ENCODE measurements at places on chromosomes 5 and 9.

- no peak for DNase-seq
These were observed 5.5 kb downstream of the DNAJB5 start for GRCh38 chr9:34994900-34995669.

GRCh38 chr5:76445063-76445462 lies 42.0 kb downstream of the IQGAP2 start:
- no peak for DNase-seq

DNA sequence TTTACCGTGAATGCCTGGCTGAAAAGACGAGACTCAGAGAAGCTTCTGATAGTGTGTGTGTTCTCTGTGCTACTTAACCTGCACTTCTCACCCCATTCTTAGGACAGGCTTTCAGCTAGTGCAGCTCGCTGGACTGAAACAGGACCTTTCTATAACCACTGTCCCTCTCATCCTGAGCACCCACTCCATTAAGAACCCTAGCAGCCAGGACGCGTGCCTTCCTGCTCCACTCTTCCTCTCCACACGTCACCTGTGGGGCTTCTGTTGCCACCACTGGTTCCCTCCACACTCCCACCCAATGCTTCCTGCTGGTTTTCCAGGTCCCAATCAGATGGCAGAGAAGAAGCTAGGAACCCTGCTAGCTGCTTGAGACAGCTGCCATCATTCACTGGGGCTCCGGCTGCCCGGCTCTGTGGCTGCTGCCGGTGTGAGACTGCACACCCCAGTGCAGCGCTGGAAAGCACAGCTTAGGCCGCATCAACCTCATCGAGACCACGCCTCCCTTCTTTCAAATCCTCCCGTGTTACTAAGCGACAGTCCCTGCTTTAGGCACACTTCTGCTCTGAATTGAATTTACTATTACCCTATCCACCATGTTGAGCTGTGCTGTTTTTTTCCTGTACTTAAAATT lies 44.0 kb downstream of the RNF130 start:
- no peak for DNase-seq

GRCh38 chr5:109354761-109355160 lies 55.0 kb downstream of the PJA2 start:
- DNase-seq = no peak

DNA sequence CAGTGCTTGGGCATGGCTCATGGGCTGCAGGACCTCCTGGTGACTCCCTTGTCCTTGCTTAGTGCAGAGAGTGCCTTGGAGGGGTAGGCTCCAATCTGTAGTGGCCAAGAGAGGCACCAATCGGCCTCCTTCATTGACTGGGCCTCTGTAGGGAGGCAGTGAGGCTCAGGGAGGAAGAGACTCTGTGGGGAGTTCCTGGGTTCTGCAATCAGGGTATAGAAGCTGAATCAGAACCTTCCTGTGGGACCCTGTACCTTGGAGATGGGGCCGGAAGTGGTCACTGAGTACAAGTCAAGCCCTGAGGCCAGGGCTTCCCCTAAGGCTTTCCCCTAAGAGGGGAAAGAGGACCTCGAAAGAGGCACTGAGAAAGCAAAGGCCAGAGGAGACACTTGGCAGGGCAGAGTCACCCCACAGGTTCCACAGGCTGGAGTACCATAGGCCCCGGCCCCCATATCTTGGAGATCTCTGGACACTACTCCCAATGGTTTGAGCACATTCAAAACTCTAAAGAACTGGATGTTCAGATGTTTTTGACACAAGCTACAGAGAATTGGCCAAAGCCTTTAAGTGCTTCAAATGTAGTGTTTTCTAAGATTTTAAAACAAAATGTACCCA lies 190.5 kb downstream of the HSPA4 start:
- DNase-seq = no peak

- no peak for DNase-seq
These were observed 99.0 kb upstream of the FBN2 start for GRCh38 chr5:128637031-128637430.

- DNase-seq = no peak
These were observed 7.2 kb downstream of the P4HA2 start for GRCh38 chr5:132220491-132220890.

- DNase-seq = no peak
These were observed 391 bp upstream of the NRG2 start for GRCh38 chr5:140043508-140043872.

DNA sequence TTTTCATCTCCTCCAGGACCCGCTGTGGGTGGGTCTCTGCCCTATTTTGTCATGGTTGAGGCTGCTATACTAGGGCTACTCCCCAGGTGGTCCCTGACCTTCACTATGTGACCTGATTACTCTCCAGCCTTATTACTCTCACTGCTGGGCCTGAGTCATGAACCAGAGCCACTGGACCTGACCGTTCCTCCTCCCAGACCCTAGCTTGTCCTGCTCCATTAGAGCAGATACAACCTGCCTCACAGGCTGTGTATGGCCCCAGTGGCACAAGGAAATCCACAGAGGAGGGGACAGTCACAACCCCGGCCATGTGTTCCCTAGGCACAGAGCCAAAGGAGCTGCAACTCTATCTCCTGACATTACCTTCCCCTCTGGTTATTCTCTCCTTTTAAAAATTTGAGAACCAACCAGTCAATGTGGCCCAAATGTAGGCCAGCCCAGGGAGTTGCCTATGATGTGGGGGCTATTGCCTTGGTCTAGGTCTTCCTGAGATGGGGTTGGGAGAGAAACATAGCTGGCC lies 96.0 kb upstream of the FSTL4 start:
- DNase-seq = no peak

GRCh38 chr5:38462976-38463633 lies 93.3 kb downstream of the LIFR start:
- no peak for DNase-seq

- no peak for DNase-seq
These were observed 999 bp upstream of the HNRNPA0 start for GRCh38 chr5:137754961-137755762.
